Breast epithelium (tissue), 4 donors: ENCODE measurements at places on chromosomes 7 and 10. TPM values are rescaled to one million over a fixed set of nuclear protein-coding genes. Genes with fewer than 3 reads are reported as not detected.

SOSTDC1 gene
- 2.6 TPM for total RNA-seq

MMD2 gene
- not detected for total RNA-seq

NPY4R gene
- not detected for total RNA-seq

CPED1 gene
- 15.4 TPM for total RNA-seq

MYO3A gene
- total RNA-seq: 0.33 TPM

EVX1 gene
- not detected for total RNA-seq

NPFFR1 gene
- total RNA-seq: 0.44 TPM

NFE2L3 gene
- 4.9 TPM for total RNA-seq

SLC18A3 gene
- not detected for total RNA-seq

UNCX gene
- not detected for total RNA-seq

- no peaks in the 10 kb centered on the region for H3K36me3 ChIP-seq
- DNase-seq: no peak
- no peaks in the 10 kb centered on the region for H3K4me1 ChIP-seq
Observed at GRCh38 chr7:29177963-29178600, 16.5 kb upstream of the CHN2 start.

DNA sequence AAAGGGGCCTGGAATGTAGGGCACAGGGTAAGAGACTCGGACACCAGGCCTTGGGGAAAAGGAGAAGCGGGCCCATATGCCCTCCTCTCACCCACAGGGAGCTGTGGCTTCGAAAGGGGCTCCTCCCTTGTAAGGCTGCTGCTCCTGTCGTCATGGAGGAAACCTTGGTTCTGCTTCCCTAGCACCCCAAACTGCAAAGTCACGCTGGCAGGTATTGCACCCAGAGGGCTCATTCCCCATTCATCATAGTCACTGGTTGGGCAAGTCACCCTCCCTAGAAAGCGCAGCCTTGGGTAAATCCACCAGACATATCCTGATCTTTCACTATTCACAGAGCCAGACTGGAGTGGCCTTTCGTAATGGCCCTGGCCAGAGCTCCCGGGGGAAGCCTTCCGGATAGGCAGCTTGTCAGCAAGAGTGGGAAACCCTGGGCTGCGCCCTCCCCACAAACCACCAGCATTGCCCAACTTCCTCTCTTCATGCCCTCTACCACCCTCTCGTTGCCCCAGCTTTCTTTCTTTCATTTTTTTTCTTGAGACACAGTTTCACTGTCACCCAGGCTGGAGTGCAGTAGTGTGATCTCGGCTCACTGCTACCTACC is 121.0 kb downstream of the HIP1 start:
- no peak overlapping the region for H3K4me3 ChIP-seq
- H3K4me1 ChIP-seq: no peaks in the 10 kb centered on the region
- no peaks in the 10 kb centered on the region for H3K36me3 ChIP-seq

DNA sequence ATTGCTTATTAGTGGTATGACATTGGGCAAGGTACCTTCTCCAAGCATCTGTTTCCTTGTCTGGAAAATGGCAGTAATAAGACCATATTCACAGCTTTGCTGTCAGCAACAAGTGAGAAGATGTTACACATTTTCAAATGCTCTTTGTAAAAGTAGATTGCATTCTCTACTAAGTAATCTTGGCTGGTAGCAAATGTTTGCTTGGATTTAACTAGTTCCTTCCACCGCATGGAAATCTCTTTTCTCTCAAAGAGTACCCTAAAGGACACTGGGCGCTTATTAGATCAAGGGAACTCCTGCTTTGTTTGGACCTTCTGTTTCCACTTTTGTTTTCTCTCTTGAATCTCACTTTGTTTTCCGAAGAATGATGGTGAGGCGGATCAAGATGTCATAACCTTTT is 185.2 kb upstream of the BMPER start:
- H3K27ac ChIP-seq: no peak overlapping the region
- no peaks in the 10 kb centered on the region for H3K36me3 ChIP-seq
- no peaks in the 10 kb centered on the region for H3K27me3 ChIP-seq
- no peak for DNase-seq
- H3K4me1 ChIP-seq: no peaks in the 10 kb centered on the region

DNA sequence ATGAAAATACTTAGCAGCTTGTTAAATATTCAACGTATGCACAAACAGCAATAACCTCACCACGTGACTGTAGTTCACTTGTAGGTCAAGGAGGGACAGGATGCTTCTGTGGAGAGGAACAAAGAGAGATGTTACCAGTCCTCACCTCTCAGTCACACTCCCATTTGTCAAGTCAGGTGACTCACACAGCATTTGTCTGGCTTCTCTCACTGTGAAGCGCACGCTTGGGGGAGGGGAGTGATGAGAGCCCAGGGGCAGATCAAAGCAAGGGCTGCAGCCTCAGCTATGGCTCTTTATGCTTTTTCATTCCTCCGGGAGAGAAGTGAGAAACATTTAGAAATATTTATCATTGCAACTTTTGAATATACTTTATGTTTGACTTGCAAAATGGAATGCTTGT is 2.9 kb upstream of the RBM20 start:
- no peak overlapping the region for H3K4me3 ChIP-seq
- H3K36me3 ChIP-seq: no peaks in the 10 kb centered on the region
- peaks cover 5% of the 10 kb centered on the region for H3K4me1 ChIP-seq
- H3K27me3 ChIP-seq: peaks cover 11% of the 10 kb centered on the region

- H3K36me3 ChIP-seq: no peaks in the 10 kb centered on the region
- no peak for DNase-seq
- H3K27ac ChIP-seq: no peak overlapping the region
- peaks cover 13% of the 10 kb centered on the region for H3K4me1 ChIP-seq
- peak overlapping the region; percentile 39 for H3K4me3 ChIP-seq
Observed at GRCh38 chr10:129970465-129971364, 6.6 kb upstream of the EBF3 start.

DNA sequence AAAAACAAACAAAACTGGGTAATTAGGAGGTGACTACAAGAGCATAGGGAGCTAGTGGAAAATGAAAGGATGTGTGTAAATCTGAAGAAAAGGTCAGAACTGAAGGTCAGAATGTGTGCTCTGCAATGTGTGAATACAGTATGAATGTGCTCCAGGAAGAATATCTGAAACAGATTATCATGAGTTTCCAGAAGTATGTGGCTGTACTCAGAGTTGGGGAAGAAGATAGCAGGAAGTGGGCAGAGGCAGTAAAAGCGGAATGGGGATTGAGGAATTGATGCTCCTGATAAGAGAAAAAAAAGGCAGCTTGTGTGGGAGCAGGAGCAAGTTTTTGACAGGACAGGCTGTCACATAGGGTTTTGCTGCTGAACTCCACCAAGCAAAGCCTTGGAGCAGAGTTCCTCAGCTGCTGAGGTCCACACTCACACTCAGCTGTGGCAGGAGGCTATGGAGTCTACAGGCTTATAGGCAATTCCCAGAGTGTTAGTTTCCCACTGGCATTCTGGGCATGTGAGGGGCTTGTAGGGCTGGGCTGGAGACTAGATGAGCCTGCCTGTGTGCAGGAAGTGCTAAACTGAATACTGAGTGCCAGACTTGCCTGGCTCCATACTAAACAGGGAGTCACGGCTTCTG is 22.9 kb downstream of the H2AZ2 start:
- H3K27me3 ChIP-seq: no peaks in the 10 kb centered on the region
- no peak overlapping the region for H3K27ac ChIP-seq
- no peak for DNase-seq
- H3K4me1 ChIP-seq: no peaks in the 10 kb centered on the region
- H3K4me3 ChIP-seq: no peak overlapping the region

DNA sequence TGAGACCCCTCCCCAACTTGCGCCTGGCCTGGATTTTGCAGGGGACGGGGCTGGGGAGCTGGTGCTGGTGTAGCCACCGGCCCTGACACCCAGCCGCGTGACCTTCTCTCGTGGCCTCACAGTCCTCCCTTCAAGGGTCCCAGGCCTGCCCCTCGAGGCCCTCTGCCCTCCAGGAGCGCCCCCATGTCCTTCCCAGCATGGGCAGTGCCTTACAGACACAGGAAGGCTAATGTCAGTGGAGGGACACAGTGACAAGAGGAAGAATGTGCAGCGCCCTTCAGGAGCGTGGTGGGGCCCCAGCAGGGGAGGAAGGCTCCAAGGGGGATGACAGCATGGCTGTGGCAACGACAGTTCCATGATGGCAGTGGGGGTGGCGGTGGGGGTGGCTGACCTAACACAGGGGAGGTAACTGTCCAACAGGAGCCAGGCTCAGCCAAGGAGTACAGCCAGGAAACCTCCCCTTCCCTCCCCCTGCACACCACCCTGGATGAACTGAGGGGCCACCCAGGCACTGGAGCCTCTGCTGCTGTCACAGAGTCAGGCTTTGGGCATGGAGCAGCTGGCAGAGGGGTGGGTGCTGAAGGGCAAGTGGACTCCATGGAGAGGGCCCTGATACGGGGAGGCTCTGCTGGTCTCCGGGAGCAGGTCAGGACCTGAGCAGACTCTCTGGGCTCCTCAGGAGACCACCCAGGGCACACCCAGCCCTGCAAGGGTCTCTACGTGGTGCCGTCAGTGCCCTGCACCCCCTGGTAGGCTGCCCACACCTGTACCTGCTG is 76.0 kb upstream of the RET start:
- no peak overlapping the region for H3K27ac ChIP-seq
- no peak overlapping the region for H3K4me3 ChIP-seq
- H3K27me3 ChIP-seq: no peaks in the 10 kb centered on the region
- DNase-seq: no peak
- H3K4me1 ChIP-seq: no peaks in the 10 kb centered on the region
- no peaks in the 10 kb centered on the region for H3K36me3 ChIP-seq

GRCh38 chr7:20226860-20227259 is 9.7 kb upstream of the MACC1 start:
- H3K36me3 ChIP-seq: no peaks in the 10 kb centered on the region
- H3K4me1 ChIP-seq: no peaks in the 10 kb centered on the region
- H3K27ac ChIP-seq: no peak overlapping the region

GRCh38 chr10:8379906-8380832 is 325.7 kb downstream of the GATA3 start:
- H3K27ac ChIP-seq: no peak overlapping the region
- no peaks in the 10 kb centered on the region for H3K27me3 ChIP-seq
- H3K4me1 ChIP-seq: no peaks in the 10 kb centered on the region
- H3K36me3 ChIP-seq: no peaks in the 10 kb centered on the region
- no peak overlapping the region for H3K4me3 ChIP-seq
- no peak for DNase-seq

- no peak overlapping the region for H3K27ac ChIP-seq
- H3K4me1 ChIP-seq: no peaks in the 10 kb centered on the region
- no peak for DNase-seq
- H3K4me3 ChIP-seq: no peak overlapping the region
- H3K27me3 ChIP-seq: no peaks in the 10 kb centered on the region
Observed at GRCh38 chr10:119575991-119576390, 20.8 kb downstream of the TIAL1 start.

DNA sequence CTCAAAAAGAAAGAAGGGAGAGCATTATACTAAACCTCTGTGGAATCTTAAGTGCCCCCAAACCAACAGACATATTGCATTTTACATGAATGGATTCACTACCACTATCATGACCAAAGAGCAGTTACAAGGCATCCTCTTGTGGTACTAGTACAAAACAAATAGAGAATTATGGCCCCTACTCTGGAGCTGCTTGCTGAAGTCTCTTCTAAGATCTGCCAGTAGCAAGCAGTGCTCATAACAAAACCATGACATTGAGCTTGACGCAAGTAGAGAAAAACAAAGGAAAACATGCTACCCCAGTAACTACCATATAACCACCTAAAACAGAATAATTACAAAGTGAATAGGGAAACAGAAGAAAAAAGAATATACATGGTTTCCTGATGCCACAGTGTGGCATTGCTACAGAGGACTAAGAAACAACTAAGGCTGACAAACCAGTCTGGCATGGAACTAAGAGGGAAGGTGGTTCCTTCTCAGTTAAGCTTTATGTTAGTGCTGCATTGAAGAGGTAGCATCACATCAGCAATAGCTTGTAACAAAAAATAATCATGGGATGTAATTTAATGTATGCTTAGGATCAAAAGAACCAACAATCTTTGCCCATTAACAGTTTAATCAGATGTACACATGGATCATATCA is 150.2 kb upstream of the AGR3 start:
- H3K36me3 ChIP-seq: no peaks in the 10 kb centered on the region
- no peaks in the 10 kb centered on the region for H3K4me1 ChIP-seq
- H3K27me3 ChIP-seq: no peaks in the 10 kb centered on the region
- DNase-seq: no peak
- no peak overlapping the region for H3K27ac ChIP-seq
- no peak overlapping the region for H3K4me3 ChIP-seq

DNA sequence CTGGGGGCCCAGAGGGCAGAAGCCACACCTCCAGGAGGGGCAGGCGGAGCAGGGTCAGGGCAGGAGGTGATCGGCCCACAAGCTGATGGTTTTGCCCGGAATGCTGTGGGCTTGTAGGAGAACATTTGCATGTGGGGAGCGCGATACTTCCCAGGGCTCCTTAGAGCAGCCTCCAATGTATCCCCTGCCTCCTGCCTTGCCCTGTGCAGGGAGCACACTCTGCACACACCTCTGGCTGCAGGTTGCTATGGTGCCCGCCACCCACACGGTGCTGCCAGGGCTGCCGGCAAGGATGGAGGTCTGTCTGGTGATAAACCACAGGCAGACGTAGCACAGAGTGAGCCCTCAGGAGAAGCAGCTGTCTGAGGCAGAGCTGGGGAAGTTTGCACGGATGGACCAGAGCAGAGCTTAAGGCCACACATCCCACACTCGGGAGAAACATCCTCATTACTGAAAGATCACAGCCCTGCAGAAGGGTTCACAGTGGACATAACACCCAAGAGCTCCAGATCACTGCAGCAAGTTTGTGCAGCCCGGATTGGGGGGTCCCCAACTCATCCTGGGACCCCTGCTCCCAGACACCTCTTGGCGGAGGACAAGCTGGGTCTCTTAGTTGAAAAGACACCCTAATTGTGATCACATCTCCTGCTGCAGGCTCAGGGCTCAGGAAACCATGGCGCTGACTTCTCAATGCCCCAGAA is 41.8 kb downstream of the VIPR2 start:
- no peak overlapping the region for H3K4me3 ChIP-seq
- no peak overlapping the region for H3K27ac ChIP-seq
- H3K36me3 ChIP-seq: no peaks in the 10 kb centered on the region
- no peaks in the 10 kb centered on the region for H3K4me1 ChIP-seq
- H3K27me3 ChIP-seq: no peaks in the 10 kb centered on the region

GRCh38 chr10:130486906-130487305 is 350.7 kb downstream of the GLRX3 start:
- no peaks in the 10 kb centered on the region for H3K36me3 ChIP-seq
- no peak overlapping the region for H3K27ac ChIP-seq
- no peaks in the 10 kb centered on the region for H3K4me1 ChIP-seq
- no peak overlapping the region for H3K4me3 ChIP-seq
- no peak for DNase-seq
